ENCODE measurements at places on chromosomes 1 and 21. TPM values are rescaled to one million over a fixed set of nuclear protein-coding genes. Genes with fewer than 3 reads are reported as not detected.

- DNase-seq: no peak
Observed at GRCh38 chr21:37082856-37083528, 9.9 kb downstream of the TTC3 start.

GRCh38 chr1:41503538-41504113 is 19.1 kb upstream of the EDN2 start:
- no peak for DNase-seq

Gene CYP4Z1
- total RNA-seq: not detected

GRCh38 chr1:177772386-177772960 is 197.4 kb downstream of the SEC16B start:
- no peak for DNase-seq

DNA sequence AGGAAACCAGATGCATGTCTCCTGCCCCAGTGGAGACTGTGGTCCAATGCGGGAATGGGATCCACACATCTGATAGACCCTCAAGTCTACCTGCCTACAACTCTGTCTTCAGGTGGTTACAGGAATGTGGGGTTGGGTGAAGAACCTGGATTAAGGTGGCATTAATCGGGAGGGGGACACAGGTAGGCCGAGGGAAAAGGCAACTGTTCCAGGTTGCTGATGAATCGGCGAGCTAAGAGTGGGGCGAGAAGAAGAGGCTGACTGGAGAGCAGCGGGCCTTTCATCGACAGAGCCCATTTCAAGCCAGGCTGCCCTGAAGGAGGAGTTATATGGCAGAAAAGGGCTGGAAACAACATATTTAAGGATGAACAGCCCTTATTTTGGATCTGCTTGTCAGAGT is 836 bp downstream of the CD2 start:
- no peak for DNase-seq

Gene CELA2A
- not detected for total RNA-seq

DNA sequence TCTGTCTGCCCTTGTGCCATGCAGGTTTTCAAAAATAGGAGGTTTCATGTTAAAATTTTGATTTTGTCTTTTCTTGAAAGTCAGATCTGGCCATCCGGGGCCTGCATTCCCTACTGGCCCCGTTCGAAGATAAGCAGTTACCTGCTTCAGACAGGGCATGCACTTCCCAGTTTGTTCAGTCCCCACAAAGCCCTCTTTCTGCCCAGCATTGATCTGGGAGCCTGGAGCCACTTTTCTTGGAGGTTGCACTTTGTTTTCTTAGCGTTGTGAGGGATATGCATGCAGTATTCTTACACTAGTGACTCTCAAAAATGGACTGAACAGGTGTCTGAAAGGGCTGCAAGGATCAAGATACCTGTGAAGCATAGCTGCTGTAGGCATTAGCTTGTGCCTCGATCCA is 11.5 kb downstream of the MOV10 start:
- no peak for DNase-seq

DNA sequence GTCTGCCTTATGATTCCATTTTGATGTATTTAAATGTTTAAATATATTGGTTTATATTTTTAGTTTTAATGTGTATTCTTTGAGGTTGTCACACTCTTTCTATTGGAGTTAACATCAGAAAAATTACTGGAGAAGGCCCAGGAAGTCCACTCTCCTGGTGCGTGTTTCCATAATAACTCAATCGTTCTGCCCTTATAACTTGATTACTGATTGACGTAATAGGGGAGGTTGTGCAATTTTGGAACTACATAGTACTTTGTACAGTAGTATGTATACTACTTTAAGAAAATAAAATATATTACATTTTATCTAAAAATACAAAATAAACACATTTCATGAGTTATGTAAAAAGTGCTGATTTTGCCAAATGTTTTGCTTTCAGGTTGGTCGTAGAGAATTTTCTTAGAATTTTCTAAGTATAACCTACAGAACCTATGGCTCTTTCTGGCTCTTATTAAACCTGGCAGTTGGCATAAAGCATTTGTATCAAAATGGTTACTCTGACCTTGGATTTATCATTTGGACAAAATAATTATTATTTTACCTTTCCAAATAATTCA is 5.7 kb downstream of the PLA2G4A start:
- DNase-seq: no peak

Gene APOBEC4
- not detected for total RNA-seq

Gene TTLL7
- total RNA-seq: 6.4 TPM

Gene FALEC
- not detected for total RNA-seq

DNA sequence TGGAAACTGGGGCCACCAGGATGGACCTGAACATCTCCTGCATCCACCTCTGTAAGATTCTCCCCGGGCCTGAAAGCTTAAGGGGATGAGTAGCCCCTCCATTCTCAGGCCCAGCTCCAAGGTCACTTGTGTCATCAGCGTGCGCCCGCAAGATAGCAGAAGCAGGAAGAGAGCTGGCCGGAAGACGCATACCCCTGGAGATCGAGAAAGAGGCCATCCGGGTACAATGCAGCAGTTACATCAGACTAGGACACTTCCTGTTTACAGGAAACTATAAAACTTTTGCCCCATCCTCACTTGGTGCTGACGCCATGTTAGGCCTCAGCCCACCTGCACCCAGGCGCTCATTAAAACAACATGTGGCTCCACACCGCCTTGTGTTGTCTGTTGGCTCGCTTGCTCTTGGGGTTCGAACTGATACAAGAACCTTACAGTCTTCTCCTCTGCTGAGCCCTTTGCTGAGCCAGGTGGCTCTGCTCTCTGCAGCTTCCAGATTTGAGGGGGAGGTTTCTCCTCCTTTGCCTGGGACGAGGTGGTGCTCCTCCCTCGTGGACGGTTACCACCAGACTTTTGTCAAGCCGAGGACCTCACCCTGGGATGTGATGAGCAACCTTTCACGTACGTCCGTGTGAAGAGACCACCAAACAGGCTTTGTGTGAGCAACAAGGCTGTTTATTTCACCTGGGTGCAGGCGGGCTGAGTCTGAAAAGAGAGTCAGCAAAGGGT is 277.5 kb upstream of the C1orf174 start:
- peak; percentile 13 for DNase-seq

- no peak for DNase-seq
Observed at GRCh38 chr1:58266242-58266641, 280.3 kb downstream of the OMA1 start.

DNA sequence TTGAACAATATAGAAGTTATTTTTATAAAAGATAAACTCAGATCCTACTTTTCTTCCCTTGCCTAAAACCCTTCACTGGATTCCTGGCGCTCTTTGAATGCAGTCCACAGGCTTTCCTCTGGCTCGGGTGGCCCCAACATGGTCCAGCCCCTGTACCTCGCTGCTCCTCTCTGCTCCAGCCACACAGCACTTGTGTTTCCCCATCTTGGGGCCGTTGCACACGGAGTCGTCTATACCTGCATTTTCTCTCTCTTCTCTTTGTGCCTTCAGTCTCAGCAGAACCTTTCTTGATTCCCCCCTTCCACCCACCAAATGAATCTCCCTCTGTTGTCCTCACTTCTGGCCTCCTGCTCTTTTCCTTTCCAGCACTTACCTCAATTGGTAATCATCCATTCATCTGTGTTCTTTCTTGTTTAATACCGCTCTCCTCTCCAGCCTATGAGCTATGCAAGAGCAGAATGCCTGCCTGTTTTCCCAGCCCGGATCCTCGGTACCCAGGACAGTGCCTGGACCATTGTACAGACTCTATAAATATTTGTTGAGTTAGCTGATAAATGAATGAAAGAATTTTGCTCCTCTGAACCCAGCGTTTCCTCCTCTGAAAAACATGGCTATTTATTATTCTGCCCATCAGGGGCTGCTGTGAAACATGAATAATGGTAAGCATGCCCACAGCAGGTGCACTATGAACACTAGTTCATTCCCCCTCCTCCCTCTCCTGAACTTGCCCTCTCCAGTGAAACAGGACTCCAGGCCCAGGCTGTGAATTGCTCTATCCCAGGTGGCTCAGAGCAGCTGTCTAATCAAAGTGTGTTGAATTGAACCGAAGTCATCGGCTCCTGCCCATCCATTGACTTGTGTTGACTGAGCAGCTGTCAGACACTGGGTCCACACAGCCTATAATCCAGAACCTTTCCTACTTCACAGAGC is 266.9 kb downstream of the PTPRU start:
- peak; percentile 41 for DNase-seq

DNA sequence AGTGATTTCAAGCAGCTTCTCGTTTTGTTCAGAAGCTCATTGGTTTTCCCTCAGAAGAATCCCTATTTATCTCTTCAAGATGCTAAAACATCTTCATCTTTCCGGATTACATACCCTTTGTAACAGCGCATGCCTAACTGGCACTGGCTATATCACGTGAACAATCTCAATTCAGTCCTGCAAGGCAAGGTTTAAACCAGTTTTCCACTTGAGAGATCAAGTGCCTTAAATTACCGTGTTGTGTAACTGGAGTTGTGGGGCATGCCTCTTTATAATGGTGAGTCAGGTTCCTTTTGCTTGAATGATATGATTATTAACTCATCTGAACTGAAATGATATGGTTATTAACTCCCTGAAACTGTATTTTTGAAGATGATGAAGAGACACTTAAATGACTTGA is 11.0 kb upstream of the ZFP69B start:
- DNase-seq: no peak

Gene OR2L2
- total RNA-seq: 0.10 TPM

DNA sequence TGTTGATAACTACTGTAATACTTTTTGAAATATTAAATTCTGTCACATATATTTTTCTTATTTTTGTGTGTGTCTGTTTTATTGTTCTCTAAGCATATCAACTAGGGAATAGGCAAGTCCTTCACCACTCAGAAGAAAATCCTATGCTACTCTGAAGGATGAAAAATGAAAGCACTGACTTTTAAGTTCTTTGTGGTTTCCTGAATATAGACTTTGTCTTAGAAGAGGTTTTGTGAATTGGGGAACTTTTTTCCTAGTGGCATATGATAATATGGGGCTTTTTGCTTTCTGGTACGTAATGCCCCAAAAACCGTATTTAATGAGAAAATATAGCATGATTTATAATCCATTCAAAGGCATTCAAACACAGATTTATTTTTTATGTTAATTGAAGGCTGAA is 136.0 kb downstream of the SNX7 start:
- DNase-seq: no peak

DNA sequence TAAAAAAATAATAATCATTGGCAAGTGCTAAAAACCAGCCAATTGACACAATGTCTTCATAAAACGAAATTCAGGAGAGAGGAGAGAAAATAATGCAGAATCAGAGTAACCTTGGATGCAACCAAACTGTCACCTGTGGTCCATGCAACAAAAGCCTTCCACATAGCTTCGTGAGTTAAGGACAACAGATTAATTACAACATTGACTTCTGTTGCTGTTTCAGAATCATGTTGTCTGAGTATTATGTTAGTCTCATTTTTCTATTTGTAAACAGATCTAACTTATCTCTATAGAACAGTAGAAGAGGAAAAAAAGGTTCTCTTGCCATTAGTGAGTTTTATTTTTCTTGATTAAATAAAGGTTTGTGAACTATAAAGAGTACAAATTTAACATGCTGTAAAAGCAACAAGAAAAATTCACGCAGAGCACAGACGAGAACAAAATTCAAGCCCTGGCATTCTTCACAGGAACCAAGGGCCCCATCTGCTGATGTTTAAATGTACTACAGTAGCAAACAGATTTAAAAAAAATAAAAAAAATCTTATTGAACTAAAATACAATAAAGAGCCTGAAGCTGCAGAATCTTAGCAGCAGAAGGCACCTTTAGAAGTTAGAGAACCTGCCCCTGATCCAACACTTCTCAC is 381.1 kb upstream of the PKN2 start:
- peak; percentile 3 for DNase-seq

DNA sequence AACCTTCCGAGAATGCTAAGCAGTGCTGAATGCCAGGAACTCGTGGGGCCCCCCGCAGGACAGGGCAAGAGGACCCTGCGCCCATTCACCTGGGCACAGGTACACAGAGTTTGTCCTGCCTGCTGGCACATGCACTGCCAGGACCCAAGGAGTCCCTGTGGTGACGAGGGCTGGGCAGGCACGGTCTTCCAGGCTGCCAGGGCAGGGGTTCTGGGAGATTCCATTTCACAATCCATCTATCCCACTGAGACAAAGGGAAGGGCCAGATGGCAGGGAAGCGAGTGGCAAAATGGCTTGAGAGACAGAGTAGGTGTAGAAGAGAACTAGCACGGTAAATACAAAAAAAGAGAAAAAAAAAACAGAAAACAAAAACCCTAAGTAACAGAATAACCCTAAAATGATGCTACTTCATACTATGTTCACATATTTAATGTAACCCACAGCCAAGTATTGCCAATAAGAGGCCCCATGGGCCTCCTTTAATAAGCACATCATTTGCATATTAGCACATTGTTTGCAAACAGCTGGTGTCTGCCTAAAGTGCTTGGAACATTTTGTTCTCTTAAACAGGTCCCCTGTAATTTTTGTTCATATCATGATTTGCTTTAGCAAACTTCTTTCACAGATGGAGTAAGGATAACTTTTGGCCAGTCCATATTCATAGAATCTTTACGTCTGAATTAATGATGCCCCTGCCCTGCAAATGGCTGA is 83.8 kb downstream of the STUM start:
- no peak for DNase-seq

- DNase-seq: no peak
Observed at GRCh38 chr1:109620401-109620791, 759 bp downstream of the AMPD2 start.

DNA sequence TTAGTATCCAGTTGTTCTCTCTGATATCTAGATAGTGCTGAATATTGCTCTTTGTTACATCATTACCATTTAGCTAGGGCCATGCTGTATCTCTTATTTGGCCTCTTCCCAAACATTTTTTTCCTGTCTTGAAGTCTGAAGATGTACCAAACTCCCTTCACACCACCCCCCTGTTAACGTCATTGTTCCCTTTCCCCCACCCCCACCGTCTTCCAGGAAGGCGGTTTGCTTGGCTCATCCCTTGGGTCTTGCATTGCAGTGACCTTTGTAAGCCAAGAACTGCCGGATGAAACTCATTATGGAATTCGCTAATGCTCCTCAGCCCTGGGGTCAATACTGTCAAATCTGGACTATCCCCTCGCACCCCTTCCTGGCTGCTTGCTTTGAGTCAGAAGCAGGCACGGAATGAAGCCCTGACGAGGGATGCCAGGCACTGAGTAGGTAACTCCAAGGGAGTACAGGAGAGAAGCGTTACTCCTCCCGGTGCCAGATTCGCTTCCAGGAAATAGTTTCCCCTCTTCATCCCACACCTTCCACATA is 283.1 kb downstream of the TM2D1 start:
- no peak for DNase-seq

Gene SPRR1A
- total RNA-seq: not detected

DNA sequence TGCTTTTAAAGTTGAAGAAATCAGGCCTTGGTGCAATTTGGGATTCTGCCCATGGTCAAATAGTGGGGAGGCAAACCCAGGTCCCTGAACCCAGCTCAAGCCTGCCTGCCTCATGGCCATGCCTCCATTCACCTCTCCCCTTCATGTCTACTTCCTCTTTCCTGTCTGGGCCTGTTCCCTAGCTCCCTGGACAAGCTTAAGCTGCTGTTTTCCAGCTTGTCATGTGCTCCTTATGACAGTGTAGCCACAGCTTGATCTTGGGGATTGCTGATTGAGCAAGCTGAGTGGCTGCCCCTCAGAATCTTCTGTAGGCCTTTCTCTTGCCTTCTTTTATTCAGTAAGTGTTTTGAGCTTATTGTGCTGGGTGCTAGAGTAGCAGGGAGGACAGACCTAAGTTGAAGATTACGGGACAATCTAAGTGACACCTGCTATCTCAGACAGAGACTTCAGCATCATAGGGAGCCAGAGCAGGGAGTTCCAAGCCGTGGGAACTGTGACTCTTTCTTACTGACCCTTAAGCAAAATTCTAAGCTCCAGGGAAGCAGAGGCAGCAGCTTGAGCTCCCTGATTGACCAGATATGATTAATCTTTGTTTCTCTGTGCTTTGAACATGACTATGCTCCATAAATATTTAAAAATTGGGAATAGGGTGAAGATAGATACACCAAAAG is 520 bp upstream of the MR1 start:
- DNase-seq: no peak

Gene ATP6V1G3
- not detected for total RNA-seq
